Activated CD4-positive, alpha-beta T cell treated with anti-CD3 and anti-CD28 coated beads, Interleukin-2, amount 50 U/mL, for 4 hours (primary cell): ENCODE measurements at places on chromosomes 3 and 15.

DNA sequence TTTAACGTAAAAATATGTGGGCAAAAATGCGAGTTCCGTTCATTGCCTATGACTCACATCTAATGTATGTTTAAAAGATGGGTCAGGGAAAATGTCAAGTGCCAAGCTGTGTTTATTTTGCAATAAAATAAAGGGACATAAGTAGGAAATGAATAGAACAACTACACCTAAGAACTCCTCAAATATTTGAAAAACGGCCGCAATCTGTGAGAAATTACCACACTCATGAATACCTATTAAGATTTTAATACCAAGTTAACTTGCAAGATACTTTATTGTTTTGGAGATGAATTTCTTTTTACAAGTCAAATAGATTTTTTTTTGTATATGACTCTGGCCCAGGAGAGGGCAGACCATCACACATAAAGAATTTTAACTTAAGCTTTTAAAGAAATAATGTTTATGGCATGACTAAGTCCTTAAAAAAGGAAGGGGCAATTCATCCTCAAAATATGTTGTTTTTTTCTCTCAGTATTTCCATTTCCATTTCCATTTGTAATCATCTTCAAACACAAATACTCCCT is 152.7 kb downstream of the SUCNR1 start:
- DNase-seq: no peak

DNA sequence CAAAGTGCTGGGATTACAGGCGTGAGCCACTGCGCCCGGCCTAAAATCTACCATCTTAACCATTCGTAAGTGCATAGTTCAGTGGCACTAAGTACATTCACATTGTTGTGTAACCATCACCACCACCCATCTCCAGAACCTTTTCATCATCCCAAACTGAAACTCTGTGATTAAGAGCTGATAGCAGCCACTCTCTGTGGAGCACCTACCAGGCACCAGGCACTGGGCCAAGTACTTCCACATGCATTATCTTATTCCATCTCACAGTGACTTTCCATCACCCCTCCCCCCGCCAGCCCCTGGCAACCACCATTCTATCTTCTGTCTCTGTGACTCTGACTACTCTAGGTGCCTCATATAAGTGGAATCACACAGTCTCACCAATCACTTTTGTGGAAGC is 2.3 kb upstream of the INSYN1 start:
- no peak for DNase-seq

GRCh38 chr15:80567721-80568157 is 127.4 kb upstream of the ABHD17C start:
- DNase-seq: no peak

- no peak for DNase-seq
Measured at GRCh38 chr3:37132334-37132733, 42.0 kb downstream of the LRRFIP2 start.

GRCh38 chr15:67823314-67824196 is 1.8 kb upstream of the SKOR1 start:
- no peak for DNase-seq

GRCh38 chr15:90159213-90159612 is 41.9 kb upstream of the SEMA4B start:
- no peak for DNase-seq

GRCh38 chr3:120281261-120281660 is 3.8 kb downstream of the GPR156 start:
- no peak for DNase-seq

GRCh38 chr3:100615684-100616083 is 6.3 kb downstream of the ADGRG7 start:
- no peak for DNase-seq

- no peak for DNase-seq
Measured at GRCh38 chr15:67463488-67463887, 57.4 kb upstream of the C15orf61 start.

DNA sequence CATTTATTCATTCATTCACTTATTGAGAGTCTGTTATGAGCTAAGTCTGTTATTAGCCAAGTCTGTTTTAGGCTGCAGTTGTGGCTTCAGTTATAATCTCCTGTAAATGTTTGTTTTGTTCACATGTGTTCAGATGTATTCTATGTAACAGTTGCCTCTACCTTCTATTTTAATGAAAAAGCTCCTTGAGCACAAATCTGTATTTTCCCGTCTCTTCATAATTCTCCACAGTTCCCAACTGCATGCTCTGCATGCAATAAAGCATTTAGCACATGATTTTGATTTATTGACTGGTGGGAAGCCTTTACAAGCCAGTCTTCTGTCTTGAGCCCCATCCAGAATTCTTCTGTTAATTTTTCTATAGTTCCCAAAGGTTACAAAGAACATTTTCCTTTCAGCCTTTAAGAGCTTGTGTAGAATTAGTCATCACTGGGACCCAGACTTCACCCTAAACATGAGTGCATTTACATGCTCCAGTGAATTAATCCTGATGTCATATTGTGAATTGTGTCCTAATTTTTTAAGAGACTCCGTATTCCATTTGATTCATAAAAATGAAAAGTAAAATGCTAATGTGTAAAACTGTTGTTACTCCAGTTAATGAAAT is 122.3 kb upstream of the NR2E3 start:
- no peak for DNase-seq

GRCh38 chr3:7275396-7275795 is 414.5 kb downstream of the GRM7 start:
- DNase-seq: no peak

DNA sequence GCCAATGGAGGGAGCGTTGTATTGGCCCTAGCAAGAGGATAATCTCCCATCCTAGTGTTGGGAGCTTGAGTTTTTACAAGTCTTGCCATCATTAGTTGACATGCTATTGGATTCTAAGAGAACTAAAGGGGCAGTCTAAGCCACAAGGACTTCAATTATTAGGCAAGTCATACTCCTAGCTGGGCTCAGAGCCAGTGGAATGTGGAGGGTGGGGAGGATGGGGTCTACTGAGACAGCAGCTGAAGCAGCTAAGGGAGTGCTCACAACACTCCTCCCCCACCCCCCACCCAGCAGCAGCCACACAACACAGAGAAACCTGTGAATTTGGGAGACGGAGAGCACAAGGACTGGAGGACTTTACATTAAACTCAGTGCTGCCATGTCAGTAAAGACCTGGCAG is 27.9 kb downstream of the FRG2C start:
- no peak for DNase-seq

DNA sequence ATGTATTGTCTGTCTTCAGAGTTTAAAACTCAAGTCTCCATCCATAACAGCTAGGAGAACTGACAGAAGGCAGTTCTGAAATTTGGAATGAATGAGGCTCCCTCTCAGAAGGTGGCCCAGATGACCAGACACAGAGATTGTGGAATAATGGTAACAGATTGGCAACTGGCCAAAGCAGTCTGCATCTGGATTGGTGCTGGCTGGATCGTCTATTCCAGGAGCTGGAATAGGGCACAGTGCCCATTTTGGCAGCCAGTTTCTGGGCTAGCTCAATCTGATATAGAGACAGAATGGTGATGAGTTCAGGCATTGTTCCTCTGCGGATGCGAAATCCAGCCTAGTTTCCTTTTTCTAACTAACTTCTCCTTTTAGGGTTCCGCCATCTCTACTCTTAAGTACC is 851.7 kb downstream of the PDCD6IP start:
- DNase-seq: no peak

DNA sequence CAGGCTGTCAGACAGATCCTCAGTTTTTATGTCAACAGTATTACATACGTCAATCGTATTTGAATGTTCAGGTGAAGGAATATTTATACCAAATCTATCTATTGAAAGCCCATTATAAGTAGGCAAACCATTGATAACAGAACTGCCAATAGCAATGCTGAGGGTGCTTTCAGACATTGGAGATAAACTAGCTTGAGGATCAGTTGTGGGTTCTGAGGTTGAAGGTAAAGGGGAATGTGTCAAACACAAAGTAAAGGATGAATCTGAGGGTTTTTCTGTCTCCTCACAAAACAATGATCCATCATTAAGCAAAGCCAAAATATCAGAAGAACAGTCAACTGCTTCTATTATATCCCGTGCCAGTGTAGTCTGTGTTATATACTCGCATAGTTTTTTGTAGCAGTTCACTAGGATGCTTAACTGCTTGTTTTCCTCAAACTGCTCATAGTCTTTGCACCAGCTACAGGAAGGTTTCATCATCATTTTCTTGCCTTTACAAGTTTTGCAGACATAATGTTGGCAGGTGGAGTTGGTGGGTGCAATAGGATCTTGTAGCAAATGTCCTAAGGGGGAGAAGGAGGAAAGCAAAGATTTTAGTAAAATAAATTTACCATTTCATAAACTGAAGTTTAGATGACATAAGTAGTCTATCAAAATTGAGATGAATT is 43.8 kb downstream of the MSL2 start:
- no peak for DNase-seq

- no peak for DNase-seq
Measured at GRCh38 chr3:179464323-179465092, 13.2 kb upstream of the GNB4 start.

DNA sequence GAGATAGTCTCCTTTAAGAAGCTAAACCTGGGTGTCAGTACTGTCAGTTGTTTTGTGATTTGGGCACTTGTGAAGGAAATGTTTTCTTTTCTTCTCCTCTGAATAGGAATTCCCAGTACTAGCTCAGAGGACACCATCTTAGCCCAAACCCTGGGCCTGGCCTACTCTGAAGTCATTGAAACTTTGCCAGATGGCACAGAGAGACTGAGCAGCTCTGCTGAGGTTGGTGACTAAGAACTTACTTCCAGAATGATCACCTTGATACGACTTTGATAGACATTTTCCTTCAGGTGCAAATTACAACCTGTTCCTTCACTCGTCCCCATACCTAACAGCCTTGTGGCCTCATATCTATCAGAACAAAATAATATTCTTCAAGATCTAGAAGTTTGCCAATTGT is 100.2 kb downstream of the LARS2 start:
- DNase-seq: no peak

GRCh38 chr3:13193320-13194284 is 120.4 kb upstream of the IQSEC1 start:
- DNase-seq: no peak

- no peak for DNase-seq
Measured at GRCh38 chr3:158452334-158452733, 118.7 kb upstream of the MLF1 start.

GRCh38 chr15:54681584-54681983 is 515.2 kb downstream of the RSL24D1 start:
- no peak for DNase-seq

GRCh38 chr3:132637590-132637989 is 22.0 kb downstream of the ACAD11 start:
- no peak for DNase-seq

GRCh38 chr3:187000711-187001151 is 70.4 kb downstream of the ST6GAL1 start:
- no peak for DNase-seq

DNA sequence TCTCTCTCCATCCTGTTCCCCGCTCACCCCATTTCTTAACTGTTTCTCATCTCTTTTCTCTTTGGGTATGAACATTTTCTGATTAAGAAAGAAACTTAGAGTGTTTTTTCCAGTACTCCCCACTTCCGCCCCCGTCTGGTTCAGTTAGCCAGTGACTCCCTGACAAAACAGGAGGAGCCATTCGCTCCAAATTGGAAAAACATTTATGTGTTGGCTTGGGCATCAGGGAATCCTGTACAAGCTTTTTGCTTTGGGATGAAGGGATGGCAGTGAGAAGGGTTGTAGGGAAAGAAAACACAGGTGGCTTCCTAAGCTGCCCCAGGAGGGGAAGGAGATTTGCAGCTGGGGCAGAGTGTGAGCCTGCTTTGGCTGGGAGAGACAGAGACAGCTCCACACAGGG is 47.0 kb downstream of the BOC start:
- DNase-seq: no peak

DNA sequence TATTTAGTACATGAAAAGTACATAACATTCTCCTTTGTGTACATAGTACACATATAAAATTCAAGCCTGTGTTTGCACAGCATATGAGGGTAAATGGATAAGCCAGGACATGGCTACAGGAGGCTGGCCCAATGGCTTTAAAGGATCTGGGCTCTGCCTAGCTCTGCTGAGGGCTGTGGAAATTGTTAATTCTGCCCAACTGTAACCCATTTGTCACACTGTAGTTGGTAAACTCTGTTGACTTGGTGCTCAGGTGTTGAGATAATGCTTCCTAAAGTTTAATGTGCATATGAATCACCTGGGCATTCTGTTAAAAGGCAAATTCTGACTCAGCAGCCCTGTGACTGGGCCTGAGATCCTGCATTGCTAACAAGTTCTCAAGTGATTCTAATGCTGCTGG is 196.5 kb upstream of the ZPLD1 start:
- DNase-seq: no peak

- no peak for DNase-seq
Measured at GRCh38 chr3:100563652-100564211, 45.7 kb upstream of the ADGRG7 start.

DNA sequence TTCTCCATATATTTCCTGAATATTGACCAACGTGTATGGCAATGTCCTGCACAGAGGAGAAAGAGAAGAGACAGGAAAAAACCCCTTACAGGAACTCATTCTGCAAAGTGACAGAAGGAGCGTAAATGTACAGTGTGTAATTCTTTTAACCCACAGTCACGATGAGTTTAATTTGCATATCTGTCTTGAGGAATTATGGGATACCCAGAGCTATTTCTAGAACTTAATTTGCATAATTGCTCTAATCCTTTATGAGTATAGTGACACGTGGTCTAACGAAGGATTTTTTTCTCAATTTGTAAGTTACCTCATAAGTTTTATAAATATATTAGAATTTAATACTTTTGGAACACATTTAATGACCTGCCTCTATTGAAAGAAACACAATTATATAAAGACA is 9.8 kb downstream of the GPR27 start:
- DNase-seq: no peak

DNA sequence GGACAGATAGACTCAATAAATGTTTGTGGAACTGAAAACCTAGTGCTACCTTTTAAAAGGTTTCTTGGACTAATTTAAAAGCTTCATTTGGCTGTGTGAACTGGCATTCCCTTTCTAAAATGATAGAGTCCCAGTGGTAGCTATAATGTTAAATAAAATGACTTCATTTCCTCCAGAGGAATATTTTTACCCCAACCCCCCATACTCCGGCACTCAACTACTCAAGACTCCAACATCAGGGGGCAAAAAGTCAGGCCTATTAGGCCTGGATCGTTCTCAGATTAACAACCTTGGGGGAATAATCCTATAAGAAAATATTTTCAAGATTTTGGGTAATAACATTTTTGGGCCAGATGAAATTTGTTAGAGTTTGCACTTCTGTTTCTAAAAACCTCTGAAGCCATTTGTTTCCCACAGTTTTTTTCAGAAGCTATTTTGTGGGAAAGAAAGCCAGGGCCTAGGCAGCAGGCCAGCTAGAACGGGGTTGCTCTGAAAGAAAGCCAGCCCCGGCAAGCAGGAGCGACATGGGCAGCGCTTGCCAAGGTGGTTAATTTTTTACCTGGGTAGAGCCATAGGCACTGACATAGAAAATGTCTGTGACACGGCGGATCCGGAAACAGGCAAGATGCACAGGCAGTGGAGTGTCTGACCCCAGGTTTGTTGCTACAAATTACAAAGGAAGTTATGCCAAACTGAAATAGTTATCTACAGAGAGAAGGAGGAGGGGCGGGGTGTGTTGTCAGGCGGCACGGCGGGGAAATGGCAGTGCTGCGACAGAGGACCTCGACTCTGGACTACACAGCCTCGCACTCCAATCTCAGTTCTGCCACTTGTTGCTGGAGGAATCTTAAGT is 84.6 kb downstream of the MAGI1 start:
- DNase-seq: no peak

- no peak for DNase-seq
Measured at GRCh38 chr15:48408327-48408726, 77.1 kb downstream of the DUT start.

- DNase-seq: no peak
Measured at GRCh38 chr3:114111060-114111770, 54.7 kb downstream of the QTRT2 start.

- no peak for DNase-seq
Measured at GRCh38 chr15:83858820-83859505, 205.0 kb downstream of the ADAMTSL3 start.
